T-helper 2 cell (primary cell): ENCODE measurements at places on chromosomes 5 and 9.

DNA sequence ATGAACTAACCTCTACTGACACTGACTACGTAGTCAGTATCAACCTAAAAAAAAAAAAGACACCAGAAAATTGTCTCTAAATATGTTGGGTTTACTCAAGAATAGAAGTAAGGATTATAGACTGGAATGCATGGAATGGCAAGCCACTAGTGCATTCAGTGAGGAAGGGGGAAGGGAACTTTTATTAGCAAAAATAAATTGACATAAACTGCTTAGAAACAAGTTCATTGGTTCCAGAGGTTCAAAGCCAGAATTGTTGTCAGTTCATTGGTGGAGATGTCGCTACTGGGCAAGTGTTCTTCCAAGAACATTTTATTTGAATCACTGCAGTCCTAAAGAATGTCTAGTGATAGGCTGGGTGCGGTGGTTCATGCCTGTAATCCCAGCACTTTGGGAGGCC lies 26.1 kb upstream of the AOPEP start:
- no peak for DNase-seq

GRCh38 chr9:113909421-113909820 lies 33.3 kb downstream of the ZNF618 start:
- DNase-seq, result no peak

- DNase-seq, result no peak
Observed at GRCh38 chr9:134445000-134445399, 118.7 kb downstream of the RXRA start.

DNA sequence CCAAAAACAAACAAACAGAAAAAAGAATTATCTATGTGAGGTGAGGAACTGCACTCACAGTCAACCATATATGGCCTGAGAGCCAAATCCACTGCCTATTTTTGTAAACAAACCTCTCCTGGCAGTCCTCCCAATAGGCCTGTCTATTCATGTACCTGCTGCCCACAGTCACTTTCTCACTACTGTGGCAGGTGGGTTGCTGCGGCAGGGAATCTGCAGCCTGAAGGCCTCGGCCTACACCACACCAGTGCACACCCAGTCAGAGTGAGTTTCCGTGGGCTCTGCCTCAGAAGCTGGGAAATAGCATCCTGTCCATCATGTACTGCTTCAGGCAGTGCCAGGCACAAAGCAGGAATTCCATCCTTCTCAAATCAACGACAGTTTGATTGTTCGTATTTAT lies 82.3 kb downstream of the SPTLC1 start:
- DNase-seq, result no peak

- DNase-seq, result no peak
Observed at GRCh38 chr5:124839371-124839998, 93.0 kb upstream of the ZNF608 start.

DNA sequence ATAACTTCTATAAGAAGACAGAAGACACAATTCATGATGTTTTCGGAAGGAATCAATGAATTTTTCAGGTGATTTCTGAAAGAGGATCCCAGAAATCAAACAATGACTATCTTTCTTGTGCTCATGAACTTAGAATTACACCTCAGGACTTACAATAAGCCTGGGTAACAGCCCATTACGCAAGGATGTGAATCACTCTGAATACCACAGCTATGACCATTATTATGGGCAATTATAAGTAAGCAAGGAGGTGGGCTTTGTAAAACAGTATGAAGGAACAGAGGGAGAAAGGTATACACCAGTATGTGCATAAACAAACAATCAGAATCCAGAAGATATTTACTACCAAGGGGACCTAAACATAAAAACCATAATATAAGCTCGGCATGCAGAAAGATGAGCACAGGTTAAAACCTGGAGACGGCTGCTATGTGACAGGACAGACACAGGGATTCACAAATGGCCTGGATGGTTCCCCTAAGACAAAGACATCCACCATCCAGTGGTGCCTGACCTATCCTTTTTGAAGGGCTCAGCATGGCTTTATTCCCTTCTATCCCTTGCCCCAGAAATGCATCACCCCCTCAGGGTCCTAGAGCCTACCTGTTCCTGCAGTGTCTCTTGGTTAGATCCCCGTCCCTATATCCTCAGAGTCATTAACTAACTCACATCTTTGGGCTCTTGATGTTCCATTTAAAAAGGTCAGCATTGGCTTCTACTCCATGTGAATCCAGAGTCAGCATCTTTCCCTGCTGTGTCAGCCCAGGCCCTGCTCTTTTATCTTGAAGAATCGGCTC lies 21.8 kb upstream of the PPP2CA start:
- DNase-seq, result no peak

GRCh38 chr5:41122459-41122858 lies 51.3 kb upstream of the MROH2B start:
- DNase-seq, result no peak
